Heart right ventricle (tissue), 16 donors: ENCODE measurements at places on chromosomes 2 and 18. TPM values are rescaled to one million over a fixed set of nuclear protein-coding genes. Genes with fewer than 3 reads are reported as not detected.

NOSTRIN gene
- 5.0 TPM for total RNA-seq

MYL12B gene
- 241 TPM for total RNA-seq

SNORC gene
- 0.77 TPM for total RNA-seq

TUBA4B gene
- not detected for total RNA-seq

TTLL4 gene
- 7.8 TPM for total RNA-seq

MATN3 gene
- total RNA-seq = not detected

CHRND gene
- not detected for total RNA-seq

- no peak for DNase-seq
- H3K36me3 ChIP-seq = no peaks in the 10 kb centered on the region
- peaks cover 6% of the 10 kb centered on the region for H3K27me3 ChIP-seq
- peaks cover 21% of the 10 kb centered on the region for H3K4me1 ChIP-seq
Observed at GRCh38 chr2:23541503-23542229, 156.7 kb downstream of the KLHL29 start.

DNA sequence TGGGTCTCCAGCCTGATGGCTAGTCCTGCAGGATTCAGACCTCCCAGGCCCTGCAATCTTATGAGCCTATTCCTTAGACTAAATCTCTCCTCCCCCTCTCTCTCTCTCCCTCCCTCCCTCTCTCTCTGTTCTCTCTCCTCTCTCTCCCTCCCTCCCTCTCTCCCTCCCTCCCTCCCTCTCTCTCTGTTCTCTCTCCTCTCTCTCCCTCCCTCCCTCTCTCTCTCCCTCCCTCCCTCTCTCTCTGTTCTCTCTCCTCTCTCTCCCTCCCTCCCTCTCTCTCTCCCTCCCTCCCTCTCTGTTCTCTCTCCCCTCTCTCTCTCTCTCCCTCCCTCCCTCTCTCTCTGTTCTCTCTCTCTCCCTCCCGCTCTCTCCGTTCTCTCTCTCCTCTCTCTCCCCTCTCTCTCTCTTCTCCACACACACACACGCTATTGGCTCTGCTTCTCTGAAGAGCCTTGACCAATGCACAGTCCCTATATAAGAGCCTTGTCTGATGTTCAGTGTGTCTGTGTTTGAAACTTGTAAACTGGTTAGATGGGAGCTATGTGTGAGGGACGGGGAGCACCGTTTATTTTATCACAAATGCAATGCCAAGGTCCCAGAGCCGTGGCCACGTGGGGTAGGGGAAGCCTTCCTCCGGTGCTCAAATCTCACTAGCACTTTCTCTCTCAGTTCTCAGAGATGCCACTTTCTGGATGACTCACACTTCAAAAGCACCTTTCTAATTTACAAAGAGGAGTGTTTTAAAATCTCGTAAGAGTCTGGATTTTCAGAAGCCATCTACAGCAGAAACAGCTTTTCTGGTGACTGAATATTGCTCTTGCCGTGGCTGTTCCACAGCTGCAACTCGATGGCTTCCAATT, 9.4 kb upstream of the PRLH start:
- no peak for DNase-seq
- H3K27me3 ChIP-seq = no peaks in the 10 kb centered on the region
- H3K27ac ChIP-seq = no peak overlapping the region
- H3K4me3 ChIP-seq = no peak overlapping the region

DNA sequence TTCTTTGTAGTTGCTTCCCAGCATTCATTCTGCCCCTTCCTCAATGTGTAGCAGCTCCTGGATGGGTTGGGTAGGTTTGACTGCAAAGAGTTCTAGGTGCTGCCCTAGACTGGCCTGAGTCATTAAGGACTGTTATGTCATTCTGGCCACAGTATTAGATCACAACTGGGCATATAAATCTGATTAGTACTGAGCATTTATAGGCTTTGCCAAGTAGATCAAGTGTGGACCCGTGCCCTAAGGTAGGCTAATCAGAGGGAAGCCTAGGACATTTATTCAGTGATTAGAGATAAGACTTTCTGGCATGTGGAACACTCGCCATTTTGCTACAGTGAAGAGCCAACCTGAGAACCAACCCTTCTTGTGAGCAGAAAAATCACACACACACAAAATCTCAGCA, 2.7 kb downstream of the KATNAL2 start:
- no peaks in the 10 kb centered on the region for H3K27me3 ChIP-seq
- DNase-seq = no peak
- no peaks in the 10 kb centered on the region for H3K36me3 ChIP-seq

GRCh38 chr2:74696829-74697228, 42.8 kb downstream of the SEMA4F start:
- no peak for DNase-seq
- H3K27me3 ChIP-seq = no peaks in the 10 kb centered on the region
- H3K4me1 ChIP-seq = no peaks in the 10 kb centered on the region
- no peaks in the 10 kb centered on the region for H3K36me3 ChIP-seq
- H3K4me3 ChIP-seq = no peak overlapping the region

DNA sequence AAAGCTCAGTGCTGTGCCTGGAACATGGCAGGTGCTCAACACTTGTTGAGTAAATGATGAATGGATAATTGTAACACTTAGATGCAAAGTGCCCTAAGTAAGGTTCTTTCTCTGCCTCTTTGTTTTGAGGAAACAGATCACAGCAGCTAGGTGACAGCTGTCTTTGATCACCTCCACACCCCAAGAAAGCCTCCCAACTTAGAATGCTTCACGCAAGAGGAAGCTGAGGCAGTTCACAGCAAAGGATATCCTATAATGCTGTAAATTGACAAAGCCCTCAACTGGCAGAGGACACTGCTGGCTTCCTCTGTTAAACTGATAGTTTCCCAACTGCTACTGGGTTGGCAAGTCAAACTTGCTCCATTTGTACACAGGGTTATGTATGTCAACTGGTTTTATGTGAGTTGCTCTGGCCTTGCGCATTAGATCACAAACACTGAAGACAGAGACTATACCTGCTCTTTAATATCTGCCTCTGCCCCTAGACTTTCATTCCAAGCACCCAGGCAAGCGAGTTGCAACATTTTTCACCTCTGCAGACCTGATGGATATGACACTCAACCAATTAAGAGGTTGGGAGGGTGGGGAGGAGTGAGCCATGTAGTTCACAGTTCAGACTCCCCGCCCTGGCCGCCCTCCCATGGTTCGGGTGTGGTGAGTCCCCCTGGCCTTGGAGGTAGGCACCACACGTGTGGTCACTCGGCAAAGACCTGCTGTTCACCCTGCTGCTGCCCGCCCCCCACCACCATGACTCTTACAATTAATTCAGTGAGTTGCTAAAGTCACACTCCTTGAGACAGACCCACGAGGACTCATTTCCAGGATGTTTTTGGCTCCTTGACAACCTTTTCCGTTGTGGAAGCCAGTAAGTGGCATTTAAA, 4.8 kb upstream of the MALL start:
- peak overlapping the region; percentile 55 for H3K27ac ChIP-seq
- H3K4me3 ChIP-seq = no peak overlapping the region
- H3K27me3 ChIP-seq = peaks cover 22% of the 10 kb centered on the region
- H3K4me1 ChIP-seq = peaks cover 21% of the 10 kb centered on the region

DNA sequence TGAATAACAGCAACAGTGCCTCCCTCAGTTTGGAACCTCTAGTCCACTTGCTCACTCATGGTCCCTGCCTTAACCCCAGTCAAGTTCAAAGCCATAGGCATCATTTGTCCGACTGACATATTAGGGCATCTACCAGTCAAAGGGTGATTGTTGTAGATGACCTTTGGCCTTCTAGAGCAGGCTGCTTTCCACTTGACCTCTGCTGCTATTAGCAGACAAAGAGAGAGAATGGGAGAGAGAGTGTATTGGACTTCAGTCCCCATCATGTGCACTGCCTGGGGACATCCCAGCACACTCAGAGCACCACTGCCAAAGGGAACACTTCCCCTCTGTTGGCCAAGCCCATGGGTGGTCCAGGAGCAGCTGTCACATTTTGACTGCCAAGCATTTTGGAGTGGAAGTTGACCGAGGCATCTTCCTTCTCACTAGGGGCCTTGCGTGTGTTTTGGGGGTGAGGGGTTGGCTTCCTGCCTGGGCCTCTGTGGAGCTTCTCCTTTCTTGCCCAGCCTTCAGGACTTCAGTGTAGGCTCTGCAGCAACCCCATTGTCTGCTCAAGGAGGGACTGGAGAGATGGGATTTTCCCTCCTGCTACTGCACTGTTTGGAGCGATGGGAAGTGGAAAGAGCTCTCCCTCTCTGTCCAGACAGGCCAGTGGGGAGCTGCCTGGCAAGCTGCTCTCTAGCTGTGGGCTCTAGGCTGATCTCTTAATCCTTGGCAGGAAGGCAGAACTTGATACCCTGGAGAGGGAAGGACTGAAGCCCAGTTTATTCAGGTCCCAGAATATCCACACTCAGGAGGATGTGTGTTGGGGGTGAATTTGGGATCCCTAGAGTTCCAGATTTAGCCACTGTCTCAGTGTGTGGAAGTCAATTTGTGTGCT, 68.1 kb downstream of the TMEM247 start:
- peak overlapping the region; percentile 75 for H3K27ac ChIP-seq
- peaks cover 80% of the 10 kb centered on the region for H3K4me1 ChIP-seq
- DNase-seq = peak; percentile 56
- no peak overlapping the region for H3K4me3 ChIP-seq
- no peaks in the 10 kb centered on the region for H3K36me3 ChIP-seq
